ENCODE measurements at places on chromosomes 7 and 10.

- DNase-seq = no peak
These were observed 59.8 kb downstream of the DNAJC1 start for GRCh38 chr10:21943633-21944265.

GRCh38 chr7:15396210-15397158 is 165.3 kb downstream of the AGMO start:
- DNase-seq = no peak

DNA sequence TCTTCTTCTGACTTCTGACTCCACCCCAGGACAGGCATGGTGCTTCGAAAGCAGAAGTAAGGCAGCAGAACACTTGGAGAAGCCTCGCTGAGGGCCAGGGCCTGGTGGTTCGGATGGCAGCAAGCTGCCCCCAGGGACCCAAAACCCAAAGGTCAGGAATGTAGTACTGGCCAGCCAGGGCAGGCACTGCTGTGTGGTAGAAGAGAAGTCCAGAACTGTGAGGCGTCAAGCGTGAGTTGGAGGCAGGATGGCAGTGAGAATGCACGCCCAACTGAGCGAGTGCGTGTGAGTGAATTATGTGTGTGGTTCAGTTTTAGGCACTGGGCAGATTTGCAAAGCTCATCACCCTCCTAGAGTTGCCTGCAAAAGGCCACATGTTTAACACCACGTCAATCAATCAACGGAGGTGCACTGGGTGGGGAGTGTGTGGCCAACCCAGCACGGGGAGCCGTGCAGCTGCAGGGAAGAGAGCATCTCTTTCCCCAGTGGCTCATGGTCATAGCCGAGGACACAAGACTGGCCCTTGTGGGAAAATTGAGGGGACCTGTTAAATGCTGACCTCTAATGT is 144.3 kb downstream of the KCNMA1 start:
- no peak for DNase-seq

- DNase-seq = no peak
These were observed 399.3 kb downstream of the PPP1R3A start for GRCh38 chr7:113519472-113519871.

GRCh38 chr7:136652635-136653370 is 215.6 kb upstream of the CHRM2 start:
- no peak for DNase-seq

- DNase-seq = no peak
These were observed 9.7 kb upstream of the TTYH3 start for GRCh38 chr7:2621948-2622640.

GRCh38 chr10:112235920-112236319 is 47.3 kb upstream of the TECTB start:
- no peak for DNase-seq

DNA sequence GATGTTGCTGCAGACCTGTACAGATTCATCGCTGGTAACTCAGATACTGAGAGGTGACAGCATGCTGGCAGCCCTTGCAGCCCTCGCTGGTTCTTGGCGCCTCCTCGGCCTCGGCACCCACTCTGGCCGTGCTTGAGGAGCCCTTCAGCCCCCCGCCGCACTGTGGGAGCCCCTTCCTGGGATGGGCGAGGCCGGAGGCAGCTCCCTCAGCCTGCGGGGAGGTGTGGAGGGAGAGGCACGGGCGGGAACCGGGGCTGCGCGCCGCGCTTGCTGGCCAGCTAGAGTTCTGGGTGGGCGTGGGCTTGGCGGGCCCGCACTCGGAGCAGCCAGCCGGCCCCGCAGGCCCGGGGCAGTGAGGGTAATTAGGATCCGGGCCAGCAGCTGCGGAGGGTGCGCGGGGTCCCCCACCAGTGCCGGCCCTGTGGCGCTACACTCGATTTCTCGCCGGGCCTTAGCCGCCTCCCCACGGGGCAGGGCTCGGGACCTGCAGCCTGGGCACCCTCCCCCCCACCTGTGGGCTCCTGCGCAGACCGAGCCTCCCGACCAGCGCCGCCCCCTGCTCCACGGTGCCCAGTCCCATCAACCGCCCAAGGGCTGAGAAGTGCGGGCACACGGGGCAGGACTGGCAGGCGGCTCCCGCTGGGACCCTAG is 12.2 kb upstream of the GTPBP10 start:
- no peak for DNase-seq

GRCh38 chr10:117899181-117899683 is 147.5 kb downstream of the RAB11FIP2 start:
- DNase-seq = no peak

DNA sequence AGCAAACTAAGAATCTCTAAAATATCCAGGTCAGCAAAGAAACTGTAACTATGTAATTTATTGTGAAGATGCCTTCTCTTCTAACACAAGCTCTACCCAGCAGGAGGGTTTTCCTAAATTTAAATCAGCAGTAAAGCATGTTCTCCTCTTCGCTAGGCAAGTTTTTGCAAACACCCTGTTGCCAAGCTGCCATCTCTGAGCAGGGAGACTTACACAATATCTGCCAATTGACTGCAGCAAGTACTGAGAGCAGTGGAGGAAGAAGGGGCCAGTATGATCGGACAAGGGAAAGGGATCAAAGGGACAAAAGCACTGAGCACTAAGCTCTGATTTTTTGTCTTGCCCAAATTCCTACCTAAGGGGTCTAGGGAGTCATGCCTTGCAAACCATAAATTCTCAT is 16.0 kb upstream of the LANCL2 start:
- no peak for DNase-seq

GRCh38 chr10:131728286-131729228 is 172.3 kb upstream of the PPP2R2D start:
- no peak for DNase-seq

GRCh38 chr7:121544238-121544637 is 148.1 kb upstream of the FAM3C start:
- DNase-seq = no peak

DNA sequence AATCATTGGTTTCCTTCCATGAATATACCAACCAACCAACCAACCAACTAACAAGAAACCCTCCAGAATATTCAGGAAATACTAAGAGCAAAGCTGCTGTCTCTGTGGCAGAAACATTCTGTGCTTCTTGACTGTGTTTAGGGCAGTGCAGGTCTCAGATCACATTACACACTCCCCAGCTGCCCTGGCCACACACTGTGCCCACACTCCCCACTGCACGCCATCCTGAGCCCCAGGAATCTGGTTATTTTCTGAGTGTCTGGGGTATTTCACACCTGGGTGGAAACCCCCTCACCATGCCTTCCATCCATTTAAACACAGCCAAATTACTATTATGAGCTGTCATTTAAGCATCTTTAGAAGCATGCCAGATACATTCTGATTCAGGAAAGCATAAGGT is 183.7 kb upstream of the ANK3 start:
- no peak for DNase-seq

DNA sequence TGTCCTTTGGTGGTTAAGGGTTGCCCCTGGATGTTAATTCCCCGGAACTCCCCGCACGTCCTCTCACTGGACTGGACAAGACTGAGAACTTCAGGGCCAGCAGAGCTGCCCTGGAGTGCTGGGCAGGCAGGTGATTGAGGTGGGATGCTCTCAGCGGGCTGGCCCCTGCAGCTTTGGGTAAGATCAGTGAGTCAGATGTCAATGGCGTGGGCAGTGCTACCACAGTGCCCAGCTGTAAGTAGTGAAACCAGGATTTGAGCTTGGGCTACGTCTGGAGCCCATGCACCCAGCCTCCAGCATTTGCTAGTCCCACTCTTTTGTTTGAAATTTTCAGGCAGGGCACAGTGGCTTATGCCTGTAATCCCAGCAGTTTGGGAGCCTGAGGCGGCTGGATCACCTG is 6.7 kb upstream of the SEPHS1 start:
- no peak for DNase-seq

GRCh38 chr7:134362587-134363483 is 46.1 kb upstream of the SLC35B4 start:
- no peak for DNase-seq

DNA sequence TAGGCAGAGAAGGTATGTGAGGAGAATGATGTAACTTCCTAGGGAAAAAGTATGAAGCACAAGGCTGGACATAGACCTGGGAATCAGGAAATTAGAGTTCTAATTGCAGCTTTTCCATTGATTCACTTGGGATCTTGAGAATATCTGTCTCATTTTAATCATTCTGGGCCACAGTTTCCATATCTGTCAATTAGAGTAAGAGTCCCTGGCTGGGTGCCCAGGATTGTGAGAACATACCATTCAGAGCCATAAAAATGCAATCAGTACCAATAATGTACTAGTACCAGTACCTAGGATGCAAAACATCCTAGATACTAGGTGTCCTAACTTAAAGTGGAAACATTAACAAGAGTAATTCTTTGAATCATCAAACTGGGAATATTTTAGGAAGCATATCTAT is 29.6 kb downstream of the CAV1 start:
- DNase-seq = no peak

GRCh38 chr10:85149766-85150165 is 821.4 kb downstream of the CCSER2 start:
- DNase-seq = no peak

DNA sequence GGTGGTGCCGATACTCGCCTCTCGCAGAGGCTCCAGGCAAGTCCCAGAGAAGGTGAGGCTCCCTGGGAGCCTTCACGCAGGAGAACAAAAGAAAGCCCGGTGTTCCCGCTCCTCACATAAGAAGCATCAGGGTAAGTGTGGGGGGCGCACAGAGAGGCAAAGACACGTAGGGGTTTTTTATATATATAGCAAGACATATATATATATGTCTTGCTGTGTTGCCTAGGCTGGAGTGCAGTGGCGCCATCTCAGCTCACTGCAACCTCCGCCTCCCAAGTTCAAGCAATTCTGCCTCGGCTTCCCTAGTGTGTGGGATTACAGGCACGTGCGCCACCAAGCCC is 61.3 kb downstream of the PDIA4 start:
- DNase-seq = no peak

DNA sequence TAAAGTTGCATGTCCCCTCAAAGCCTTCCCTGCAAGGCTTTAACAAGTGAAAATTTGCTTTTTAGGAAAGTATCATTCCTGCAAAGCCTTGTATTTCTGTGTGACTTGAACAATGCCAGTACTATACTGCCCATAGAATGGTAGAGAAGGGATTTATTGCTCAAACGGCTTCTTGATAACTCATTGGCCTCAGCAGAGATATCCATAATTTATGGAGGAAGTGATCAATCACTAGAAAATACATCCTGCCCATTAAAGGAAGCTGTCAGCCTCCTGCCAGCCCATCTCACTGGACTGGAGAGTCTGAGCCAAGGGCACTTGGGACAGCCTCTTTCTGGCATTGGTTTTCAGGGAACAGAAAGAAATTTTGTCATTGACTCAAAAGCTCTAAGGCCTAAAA is 152.6 kb downstream of the XPNPEP1 start:
- DNase-seq = no peak

- DNase-seq = no peak
These were observed 76.6 kb downstream of the AMPH start for GRCh38 chr7:38554586-38554985.

- no peak for DNase-seq
These were observed 25.4 kb upstream of the USP6NL start for GRCh38 chr10:11636697-11637303.

DNA sequence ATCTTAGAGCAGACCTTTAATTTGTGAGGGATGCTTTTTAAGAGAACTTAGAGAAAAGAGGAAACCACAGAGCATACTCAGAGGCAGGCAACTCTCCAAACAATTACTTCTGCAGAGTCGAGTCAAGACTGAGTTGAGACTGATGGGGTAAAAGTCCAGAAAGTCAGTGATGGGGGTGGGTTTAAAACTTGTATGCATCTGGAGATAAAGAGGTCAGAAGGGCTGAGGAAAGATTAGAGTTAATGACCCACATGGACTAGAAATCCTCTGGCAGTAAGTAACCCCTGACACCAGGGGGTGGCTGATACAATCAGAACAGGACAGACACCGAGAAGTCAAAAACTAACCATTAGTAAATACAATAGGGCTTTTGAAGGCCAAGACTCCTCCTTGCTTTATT is 42.4 kb upstream of the SEPTIN7 start:
- DNase-seq = no peak

DNA sequence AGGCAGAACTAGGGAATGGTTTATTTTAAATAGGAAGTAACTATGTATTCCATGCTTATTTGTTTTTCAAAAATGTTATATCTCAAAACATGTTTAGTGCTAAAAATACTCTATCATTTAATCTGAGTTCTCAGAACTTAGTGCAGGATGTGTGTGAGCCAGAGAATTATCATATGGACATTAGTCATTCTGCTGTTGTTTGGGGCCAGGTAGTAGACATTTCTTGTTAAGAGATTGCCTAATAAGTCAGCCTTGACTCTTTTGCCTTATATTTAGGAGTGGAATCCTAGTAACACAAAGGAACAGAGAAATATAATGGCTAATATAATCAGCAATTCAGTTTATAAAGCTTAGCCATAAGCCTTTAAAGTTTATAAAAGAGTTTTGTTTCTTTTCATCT is 149.8 kb downstream of the CCSER2 start:
- no peak for DNase-seq

DNA sequence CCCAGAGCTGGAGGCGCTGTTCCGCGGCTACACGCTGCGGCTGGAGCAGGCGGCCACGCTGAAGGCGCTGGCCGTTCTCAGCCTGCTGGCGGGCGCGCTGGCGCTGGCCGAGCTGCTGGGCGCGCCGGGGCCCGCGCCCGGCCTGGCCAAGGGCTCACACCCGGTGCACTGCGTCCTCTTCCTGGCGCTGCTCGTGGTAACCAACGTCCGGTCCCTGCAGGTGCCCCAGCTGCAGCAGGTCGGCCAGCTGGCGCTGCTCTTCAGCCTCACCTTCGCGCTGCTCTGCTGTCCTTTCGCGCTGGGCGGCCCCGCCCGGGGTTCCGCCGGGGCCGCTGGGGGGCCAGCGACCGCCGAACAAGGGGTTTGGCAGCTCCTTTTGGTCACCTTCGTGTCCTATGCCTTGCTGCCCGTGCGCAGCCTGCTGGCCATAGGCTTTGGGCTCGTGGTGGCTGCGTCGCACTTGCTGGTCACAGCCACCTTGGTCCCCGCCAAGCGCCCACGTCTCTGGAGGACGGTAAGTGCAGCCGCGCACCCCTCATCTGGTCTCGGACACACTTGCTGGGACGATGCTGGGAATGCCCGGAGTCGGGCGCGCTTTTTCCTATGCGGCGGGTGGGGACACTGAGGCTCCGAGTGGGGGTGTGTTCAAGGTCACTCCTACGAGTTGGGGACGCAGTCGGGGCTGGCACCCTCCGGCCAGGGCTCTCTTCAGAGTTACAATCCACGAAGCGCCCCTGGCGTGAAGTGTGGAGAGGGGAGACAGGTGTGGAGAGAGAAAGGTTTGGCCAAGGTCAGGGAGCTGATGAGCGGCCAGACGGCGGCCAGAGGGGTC is 717 bp downstream of the ADCY1 start:
- DNase-seq = no peak
